Dermis blood vessel endothelial cell (primary cell): ENCODE measurements at places on chromosomes 7 and 10.
A peak's percentile ranks its signal among the peaks of the same experiment; 100 is the strongest.

GRCh38 chr7:1544178-1544895 is 11.7 kb downstream of the TMEM184A start:
- no peak for DNase-seq

DNA sequence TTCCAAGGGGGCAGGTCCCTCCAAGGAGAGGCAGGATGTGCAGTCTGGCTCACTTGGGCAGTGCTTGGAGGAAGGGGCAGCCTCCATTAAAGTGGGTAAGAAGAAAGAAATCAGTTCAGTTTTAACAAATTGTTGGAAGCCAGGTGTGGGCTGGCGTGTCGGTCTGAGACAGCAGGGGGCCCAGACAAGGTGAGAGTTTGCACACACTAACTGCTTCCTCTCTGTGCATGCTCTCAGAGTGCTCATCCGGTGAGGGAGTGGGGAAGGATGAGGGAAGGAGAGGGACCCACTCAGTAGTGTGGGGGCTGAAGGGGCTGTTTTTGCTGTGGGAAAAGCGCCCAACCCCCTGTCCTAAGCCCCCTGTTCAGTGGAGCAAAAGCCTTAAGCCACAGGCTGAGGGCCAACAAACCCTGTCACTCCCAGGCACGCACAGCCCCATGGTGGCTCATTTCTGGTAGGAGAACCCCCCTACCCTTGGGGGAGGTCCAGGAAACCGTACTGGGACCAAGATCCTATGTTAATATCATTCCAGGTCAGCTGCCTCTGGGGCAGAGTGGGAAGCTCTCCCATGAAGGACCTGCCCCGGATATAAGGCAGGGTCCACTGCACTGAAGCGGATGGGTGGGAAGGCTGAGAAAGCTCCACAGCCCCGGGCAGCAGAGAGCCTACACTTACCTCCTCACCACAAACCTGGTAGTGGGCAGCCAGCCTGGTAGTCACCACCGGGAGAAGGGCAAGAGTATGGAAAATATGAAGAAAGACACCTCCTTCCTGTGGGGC is 5.1 kb upstream of the PCBD1 start:
- DNase-seq = no peak

GRCh38 chr10:119680050-119680449 is 28.9 kb downstream of the BAG3 start:
- DNase-seq = peak; percentile 88

- no peak for DNase-seq
Measured at GRCh38 chr7:36982766-36983165, 258.5 kb upstream of the AOAH start.

GRCh38 chr10:122490786-122491680 is 29.7 kb downstream of the HTRA1 start:
- DNase-seq = no peak

- no peak for DNase-seq
Measured at GRCh38 chr7:47285860-47286491, 295.9 kb downstream of the TNS3 start.

DNA sequence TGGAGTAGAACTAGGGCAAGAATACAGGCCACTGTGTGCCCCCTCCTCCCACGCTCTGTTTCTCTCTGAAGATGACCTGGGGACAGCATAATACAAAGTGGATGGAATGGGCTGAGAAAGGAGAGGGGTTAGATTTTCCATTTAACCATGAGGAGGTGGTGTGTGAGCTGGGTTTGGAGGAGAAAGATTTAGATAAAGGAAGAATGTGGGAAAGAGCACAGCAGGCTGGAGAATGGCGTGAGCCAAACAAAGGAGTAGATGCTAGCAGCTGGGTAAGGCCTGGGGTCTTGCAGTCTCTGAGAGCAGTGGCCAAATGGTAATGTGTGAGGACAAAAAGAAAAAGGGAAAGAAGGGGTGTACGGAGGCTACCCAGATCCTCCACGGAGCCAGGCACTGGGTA is 8.6 kb downstream of the PNLIPRP2 start:
- DNase-seq = no peak

DNA sequence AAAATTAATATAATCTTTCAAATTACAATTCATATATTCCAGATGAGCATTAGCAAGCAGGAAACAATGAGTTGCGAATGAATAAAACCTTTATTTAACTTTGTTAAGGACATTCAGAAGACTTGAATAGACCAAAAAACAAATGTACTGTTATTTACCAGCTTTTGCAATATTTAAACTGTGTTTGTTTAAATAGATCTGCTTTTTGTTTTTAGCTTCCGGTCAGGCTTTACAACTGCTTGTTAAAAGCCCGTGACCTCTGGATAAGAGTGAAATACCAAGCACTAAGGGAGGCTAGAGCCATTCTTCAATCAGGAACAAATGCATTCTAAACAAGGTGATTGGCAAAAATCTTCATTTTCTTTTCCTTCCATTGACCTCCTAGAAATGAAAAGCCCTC is 184.9 kb upstream of the GNAI1 start:
- DNase-seq = no peak

- DNase-seq = peak; percentile 19
Measured at GRCh38 chr10:123974406-123974805, 82.8 kb upstream of the CPXM2 start.

GRCh38 chr10:44513591-44513990 is 128.7 kb upstream of the CXCL12 start:
- no peak for DNase-seq

GRCh38 chr7:65804887-65805286 is 68.0 kb upstream of the VKORC1L1 start:
- no peak for DNase-seq

- no peak for DNase-seq
Measured at GRCh38 chr10:17176091-17176490, 25.4 kb downstream of the TRDMT1 start.

- DNase-seq = no peak
Measured at GRCh38 chr7:71414490-71414889, 282.5 kb downstream of the GALNT17 start.

- peak; percentile 15 for DNase-seq
Measured at GRCh38 chr10:43077421-43078171, 727 bp downstream of the RET start.

DNA sequence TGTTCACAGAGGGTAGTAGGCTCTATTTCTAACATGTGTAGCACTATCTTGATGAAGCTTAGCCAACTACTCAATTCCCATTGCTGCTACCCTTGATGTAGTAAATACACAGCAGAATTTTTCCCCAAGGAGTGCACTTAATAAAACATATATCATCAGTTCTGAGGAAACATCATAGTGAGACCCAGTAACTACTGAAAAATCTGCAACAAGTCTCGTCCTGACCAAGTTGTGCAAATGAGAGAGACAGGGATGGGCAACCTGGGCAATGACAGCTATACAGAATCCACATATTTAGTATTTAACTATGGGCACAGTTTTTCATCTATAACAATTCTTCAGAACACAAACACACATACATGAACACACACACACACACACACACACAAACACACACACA is 1073.8 kb upstream of the SORCS1 start:
- DNase-seq = no peak

DNA sequence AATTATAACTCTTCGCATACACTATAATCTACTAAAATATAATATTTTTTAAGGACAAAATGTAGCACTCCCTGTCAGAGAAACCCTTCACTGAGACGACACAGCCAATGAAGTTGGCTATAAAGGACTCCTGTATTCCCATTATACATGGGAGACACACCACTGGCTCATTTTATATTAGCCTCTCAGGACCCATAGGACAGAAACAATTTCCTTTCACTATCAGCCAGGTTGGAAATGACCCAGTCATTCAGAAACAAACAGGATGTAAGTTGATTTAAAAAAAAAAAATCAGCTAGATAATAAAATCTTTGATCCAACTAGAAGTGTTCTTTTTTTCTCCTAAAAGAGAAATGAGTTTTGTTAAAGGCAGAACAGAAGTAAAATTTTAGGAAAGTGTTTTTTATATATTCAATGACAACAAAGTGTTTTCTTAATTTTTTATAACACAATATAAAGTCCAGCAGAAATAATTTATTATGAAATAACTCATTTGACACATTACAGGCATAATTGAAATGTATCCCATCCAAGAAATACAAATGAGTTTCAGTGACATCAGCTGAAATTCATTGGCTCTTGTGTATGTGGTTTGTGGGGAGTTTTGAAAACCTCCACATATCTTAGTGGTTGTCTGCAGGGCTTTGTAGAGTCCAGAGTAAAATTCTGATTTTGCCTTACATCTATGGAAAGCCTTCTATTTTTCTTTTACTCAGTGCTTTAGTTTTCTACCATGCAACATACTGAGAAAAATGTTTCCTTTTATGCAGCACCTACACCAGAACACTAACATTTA is 64.1 kb downstream of the CTTNBP2 start:
- no peak for DNase-seq

GRCh38 chr7:130418306-130418705 is 22.5 kb downstream of the CEP41 start:
- no peak for DNase-seq

- no peak for DNase-seq
Measured at GRCh38 chr10:30050411-30050810, 9.0 kb downstream of the JCAD start.

- no peak for DNase-seq
Measured at GRCh38 chr10:75016325-75016724, 95.1 kb upstream of the SAMD8 start.

- no peak for DNase-seq
Measured at GRCh38 chr10:74643596-74643975, 182.8 kb upstream of the KAT6B start.

DNA sequence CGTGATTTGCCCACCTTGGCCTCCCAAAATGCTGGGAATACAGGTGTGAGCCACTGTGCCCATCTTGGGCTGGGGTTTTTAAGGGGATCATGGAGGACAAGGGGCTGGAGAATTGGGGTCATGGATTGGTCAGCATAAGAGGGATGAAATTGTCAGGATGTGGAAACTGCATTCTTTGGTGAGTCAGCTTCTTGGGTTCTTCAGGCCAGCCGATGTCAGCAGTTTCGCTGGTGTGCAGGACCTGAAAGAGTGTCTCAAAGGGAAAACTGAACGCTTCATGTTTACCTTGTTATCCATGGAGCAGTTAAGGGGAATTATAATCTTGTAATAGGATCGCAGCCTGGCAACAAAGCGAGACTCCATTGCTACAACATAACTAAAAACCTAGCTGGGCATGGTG is 13.0 kb downstream of the GALNT17 start:
- no peak for DNase-seq

GRCh38 chr10:66162560-66163143 is 763.2 kb upstream of the LRRTM3 start:
- DNase-seq = no peak

DNA sequence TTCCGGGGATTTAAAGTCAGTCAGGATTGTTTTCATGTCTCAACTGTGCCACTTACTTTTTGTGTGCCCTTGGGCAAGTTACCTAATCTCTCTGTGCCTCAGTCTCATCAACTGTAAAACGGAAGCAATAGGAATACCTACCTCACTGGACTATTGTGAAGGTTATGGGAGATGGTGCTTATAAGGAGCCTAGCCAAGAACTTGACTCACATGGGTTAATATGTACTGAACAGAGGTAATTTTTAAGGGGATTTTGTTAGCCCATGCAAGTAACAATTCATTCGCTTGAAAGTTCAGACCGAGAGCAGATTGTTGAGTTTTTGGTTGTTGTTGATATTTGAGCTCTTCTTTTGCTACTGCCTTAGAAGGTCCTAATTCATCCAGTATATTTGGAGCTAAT is 202.9 kb downstream of the ZNF365 start:
- DNase-seq = no peak

- no peak for DNase-seq
Measured at GRCh38 chr7:29795696-29796580, 10.4 kb upstream of the WIPF3 start.

- no peak for DNase-seq
Measured at GRCh38 chr10:72274213-72274729, 547 bp downstream of the DDIT4 start.
